ENCODE measurements at places on chromosomes 6 and 20.

DNA sequence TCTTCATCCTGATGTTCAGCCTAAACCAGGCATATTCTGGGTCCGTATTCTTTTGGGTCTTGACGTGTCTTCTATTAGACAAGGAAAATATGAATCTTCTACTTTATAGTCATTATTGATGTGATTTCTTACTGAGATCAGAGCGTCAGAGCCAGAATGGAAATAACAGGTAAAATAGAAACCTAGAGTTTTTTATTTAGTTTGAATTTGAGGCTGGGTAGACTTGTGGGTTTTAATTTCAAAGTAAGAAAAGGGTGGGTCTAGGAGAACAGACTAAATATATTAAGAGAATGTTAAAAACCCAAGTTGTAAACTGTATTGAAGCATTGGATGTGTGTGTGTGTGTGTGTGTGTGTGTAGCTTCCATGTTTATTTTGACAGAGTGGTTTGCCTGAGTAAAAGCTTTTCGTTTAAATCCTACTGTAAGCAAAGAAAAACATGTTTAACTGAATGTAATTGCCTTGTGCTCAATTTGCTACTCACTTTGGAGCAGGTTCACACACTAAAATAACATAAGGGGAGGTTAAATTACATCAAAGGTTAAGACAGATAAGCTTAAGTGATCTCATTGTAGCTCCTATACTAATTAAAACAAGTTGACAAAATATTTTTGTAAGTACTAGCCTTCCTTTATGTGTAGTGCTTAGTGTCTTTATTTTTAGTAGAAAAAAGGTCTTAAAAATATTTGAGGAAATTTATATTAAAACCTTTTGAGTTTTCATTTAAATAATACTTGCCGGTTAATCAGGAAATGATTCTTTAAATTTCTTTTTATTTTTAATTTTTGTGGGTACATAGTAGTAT, 17.4 kb downstream of the HECA start:
- no peak for DNase-seq

DNA sequence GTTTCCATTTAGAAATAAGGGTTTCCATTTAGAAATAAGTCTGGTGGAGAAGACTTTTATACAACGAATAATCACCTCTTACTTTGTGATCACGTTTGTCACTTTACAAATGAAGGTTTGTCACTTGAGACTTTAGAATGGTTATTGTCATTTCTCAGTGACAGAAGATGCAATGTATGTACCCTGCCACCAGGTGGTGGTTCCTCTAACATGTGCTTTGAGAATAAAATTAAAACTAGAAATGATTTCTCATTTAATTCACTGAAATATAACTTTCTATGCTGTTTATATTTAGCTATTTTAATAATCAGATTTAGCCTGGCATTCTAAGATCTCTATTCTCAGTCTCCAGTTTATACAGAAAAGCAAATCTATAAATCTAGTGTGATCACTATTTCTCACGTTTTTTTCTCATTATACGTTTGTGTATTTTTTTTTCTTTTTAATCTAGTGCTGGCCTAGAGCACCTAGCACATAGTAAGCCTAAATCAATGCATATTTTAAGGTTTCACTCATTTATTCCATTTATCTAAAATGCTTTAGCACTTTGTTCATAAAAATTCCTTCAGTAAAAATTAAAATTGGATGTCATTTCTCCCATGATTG, 57.4 kb upstream of the TFAP2D start:
- DNase-seq: no peak

DNA sequence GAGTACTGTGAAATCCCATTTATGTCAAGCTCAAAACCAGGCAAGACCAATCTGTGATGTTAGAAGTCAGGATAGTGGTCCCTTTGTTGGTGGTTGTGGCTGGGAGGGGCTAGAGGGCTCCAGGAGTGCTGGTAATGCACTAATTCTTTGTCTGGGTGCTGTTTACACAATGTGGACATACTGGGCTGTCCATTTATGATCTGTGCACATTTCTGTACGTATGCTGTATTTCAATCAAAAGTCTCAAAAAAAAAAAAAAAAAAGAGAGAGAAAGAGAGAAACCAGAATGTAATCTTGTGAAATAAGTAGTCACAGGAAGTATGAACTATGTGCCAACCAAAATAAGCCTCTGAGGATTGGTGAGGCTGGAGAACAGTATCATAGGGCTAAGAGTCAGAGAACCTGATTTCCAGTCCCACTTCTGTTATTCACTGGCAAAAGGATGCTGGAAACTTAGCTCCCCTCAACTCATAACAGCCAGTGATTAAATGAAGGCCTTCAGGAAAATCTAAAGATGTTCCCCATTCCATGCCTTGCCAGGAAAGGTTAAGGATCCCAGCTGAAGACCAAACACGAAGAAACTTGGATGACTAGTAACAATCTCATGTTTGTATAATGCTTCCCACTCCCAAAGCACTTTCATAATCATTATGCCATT, 19.6 kb upstream of the TRAM2 start:
- DNase-seq: no peak

DNA sequence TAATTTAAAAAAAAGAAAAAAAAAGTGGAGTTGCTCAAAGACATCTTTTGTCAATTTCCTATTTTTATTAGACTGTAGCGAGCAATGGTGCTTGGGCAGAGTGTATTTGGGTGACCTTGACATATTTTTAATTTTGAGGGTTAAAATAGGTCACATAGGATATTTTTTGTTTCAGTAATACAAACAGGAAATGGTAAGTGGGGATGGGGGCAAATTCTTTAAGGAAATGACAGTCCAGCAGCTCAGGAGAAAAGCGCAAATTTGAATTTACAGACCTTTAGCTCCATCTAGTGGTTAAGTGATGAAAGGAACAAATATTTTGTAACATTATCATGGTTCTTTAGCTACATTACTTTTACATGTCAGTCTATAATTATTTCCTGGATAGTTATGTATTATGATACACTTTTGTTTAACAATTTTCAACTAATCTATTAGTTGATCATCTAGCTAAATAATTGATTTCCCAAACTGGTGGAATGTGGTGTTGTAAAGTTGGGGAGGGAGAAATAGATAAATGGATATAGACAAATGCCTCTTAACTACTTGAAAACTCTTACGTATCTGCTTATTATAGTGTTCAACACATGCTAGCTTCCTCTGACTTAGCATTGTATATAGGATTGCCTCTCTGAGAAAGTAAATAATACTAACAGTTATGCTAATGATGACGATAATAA, 10.0 kb downstream of the CITED2 start:
- no peak for DNase-seq

- DNase-seq: no peak
Observed at GRCh38 chr20:22629447-22629846, 45.1 kb upstream of the FOXA2 start.

DNA sequence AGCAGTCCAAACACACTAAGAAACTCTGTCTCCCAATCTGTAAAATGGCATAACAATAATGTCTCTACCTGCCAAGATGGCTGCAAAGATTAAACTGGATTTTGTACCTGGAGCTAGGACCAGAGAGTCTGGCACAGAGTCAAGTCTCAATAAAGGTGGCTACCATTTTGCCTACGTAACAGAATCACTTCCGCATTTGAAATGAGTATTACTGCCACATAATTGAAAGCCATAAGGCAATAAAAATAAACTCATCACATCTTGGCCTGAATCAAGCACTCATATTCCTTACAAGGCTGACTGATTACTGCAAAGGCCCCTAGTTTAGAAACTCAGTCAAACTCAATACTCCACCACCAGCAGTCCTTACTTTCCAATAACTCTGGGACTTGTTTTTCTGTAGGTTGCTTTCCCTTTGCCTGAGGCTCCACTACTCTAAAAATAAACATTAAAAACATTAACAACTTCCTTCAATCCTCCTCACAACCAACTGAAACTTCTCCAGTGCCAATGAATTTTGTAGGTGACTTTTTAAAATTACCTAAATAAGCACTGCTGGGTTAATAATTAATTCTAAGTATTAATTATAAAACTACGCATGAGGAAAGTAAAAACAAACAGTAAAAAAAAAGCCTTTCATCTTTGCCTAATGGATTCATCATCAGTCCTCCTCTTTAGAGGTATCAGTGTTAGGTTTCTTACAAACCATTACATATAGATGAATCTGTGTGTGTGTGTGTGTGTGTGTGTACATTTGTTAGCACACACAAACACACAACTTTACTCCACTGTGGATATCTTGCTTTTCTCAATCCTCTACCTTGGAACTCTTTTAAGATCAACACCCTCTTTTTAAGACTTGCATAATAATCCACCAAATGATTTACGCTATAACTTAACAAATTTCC, 3.7 kb downstream of the KIF16B start:
- no peak for DNase-seq

GRCh38 chr20:967796-968742, 34.0 kb downstream of the RSPO4 start:
- no peak for DNase-seq

- DNase-seq: no peak
Observed at GRCh38 chr6:56604186-56604585, 38.5 kb downstream of the DST start.

DNA sequence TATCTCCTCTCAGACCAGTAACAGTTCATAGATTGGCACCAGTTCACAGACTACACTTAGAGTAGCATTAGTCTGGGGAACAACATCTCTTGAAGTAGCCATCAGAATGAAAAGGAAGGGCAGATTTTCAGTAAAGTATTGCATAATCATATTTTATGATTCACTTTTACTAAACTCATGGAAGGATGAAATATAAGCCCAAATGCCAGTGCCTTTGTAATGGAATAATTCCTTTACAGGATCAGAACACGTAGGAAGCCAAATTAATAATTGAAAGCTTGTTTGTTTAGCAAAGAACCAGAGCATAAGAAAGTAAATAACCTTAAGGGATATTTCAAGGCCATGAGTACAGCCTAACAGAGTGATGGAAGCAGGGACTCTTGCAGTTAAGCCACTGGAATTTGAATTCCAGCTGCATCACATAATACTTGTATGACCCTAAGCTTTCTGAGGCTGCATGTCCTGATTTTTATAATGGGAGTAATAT, 11.4 kb upstream of the LOC128125822 start:
- no peak for DNase-seq

DNA sequence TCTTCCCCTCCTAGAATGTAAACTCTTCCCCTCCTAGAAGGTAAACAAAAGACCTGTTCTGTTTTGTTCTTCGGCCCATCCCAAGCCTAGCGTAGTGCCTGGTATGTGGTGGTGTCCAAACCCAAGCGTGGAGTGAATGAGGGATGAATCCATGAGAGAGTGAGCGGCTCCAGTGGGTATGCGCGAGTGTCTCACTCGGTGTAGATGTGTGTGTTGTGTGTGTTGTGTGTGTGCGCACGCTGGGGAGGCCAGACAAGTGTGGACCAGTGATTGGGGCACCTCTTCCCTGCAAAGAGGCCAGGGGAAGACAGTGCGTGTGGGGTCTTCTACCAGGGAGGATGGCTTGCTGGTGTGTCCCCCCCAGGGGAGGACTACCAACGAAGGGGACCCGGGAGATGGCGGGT, 392 bp upstream of the SLC2A10 start:
- no peak for DNase-seq

GRCh38 chr6:144824018-144824417, 538.9 kb downstream of the UTRN start:
- DNase-seq: no peak

GRCh38 chr6:134347885-134348805, 30.2 kb upstream of the SGK1 start:
- DNase-seq: peak; percentile 33

GRCh38 chr6:4487538-4487937, 288.7 kb upstream of the CDYL start:
- DNase-seq: no peak

DNA sequence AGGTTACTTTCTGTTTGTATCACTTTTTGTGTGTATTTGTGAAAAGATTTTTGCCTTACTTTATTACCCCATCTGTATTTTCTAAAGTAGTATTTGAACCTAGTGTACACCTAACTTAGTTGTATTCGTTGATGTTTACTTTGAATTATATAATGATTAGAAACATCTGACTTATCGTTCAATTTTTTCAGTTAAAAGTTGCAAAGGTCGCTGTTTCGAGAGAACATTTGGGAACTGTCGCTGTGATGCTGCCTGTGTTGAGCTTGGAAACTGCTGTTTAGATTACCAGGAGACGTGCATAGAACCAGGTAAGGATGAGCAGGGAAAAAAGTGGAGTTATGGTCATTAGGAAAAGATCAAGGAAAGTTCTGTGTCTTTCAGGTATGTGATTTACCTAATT, 42.0 kb downstream of the ENPP1 start:
- DNase-seq: no peak

- DNase-seq: no peak
Observed at GRCh38 chr6:161442420-161442819, 168.6 kb upstream of the AGPAT4 start.

- DNase-seq: no peak
Observed at GRCh38 chr20:60345106-60345505, 386.9 kb downstream of the CDH26 start.

Data from posterior cingulate gyrus (tissue), 11 donors.